ENCODE measurements at places on chromosomes 2 and 18.

DNA sequence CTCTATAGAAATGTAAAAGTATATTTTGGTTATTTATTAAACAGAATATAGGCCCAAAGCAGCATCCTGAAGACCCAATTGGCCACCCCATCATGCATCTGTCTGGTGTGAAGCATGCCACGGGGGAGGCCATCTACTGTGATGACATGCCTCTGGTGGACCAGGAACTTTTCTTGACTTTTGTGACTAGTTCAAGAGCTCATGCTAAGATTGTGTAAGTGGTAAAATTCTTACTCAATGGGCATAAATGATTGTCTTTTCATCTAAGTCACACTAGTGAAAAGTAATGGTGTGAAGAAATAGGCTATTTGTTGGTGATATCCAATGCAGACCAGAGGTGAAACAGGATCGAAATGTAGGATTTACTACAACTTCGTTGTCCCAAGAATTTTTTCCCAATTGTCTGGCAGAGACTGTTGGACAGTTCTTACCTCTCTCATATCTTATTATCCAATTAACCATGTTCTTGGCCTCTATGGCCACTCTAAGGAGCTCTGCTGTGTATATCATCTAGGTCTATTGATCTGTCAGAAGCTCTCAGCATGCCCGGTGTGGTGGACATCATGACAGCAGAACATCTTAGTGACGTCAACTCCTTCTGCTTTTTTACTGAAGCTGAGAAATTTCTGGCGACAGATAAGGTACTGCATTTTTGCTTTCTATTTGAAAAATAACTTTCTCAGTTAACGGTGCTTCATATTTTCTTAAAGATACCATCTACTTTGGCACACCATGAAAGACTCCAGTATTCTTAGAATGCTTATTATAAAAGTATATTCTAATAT is 35.0 kb downstream of the AOX1 start:
- no peak for DNase-seq

- no peak for DNase-seq
Measured at GRCh38 chr2:8132351-8132831, 549.5 kb upstream of the ID2 start.

DNA sequence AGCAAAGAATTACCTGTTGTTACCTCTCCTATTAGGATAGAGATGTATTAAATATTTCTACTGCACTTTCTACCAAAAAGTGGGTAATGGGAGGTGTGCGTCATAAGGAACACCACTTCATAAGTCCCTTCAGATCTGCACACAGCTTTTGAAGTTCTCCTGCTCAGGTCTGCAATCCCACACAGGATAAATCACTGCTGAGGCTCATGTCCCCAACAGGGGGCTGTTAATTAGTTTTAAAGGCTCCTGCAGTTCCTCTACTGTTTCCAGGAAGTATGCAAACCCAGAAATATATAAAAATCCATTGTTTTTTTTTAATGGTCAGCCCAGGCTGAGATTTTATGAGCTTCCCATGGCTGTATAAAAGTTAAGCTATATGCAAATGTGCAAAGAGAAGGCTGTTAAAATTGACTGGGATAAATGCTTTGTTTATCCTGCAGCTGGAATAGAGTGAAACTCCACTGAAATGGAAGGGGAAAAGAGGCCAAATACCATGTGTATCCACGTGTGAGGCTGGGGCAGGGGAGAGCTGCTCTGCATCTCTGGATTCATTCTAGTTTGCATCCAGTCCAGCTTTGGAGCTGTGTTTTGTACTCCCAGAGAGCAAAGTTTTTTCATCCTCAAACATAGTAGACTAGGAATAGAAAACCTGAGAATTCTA is 903.7 kb downstream of the TDRD15 start:
- DNase-seq: no peak

- DNase-seq: no peak
Measured at GRCh38 chr2:141805302-141805701, 325.5 kb downstream of the LRP1B start.

DNA sequence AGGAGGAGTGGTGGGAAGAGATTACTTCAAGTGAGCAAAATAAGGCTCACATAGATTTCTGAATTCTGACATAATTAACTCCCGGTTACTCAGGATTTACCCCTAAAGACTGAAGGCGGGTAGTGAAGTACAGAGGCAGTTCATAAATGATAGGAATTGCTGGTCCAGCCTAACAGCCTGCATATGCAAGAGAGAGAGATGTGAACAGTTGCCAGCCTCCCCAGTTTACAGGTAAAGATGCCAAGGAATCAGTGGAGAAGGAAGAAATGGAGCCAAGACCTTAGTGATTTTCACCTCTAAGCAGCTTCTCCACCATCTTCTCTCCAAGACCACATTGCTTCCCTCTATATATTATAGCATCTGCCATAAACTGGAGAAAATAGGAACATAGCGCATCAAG is 91.8 kb upstream of the THUMPD2 start:
- DNase-seq: no peak

GRCh38 chr2:30994227-30995056 is 143.8 kb downstream of the GALNT14 start:
- no peak for DNase-seq

GRCh38 chr2:165870346-165870745 is 76.3 kb upstream of the GALNT3 start:
- DNase-seq: no peak

- DNase-seq: no peak
Measured at GRCh38 chr2:202909394-202910192, 1.9 kb downstream of the WDR12 start.

DNA sequence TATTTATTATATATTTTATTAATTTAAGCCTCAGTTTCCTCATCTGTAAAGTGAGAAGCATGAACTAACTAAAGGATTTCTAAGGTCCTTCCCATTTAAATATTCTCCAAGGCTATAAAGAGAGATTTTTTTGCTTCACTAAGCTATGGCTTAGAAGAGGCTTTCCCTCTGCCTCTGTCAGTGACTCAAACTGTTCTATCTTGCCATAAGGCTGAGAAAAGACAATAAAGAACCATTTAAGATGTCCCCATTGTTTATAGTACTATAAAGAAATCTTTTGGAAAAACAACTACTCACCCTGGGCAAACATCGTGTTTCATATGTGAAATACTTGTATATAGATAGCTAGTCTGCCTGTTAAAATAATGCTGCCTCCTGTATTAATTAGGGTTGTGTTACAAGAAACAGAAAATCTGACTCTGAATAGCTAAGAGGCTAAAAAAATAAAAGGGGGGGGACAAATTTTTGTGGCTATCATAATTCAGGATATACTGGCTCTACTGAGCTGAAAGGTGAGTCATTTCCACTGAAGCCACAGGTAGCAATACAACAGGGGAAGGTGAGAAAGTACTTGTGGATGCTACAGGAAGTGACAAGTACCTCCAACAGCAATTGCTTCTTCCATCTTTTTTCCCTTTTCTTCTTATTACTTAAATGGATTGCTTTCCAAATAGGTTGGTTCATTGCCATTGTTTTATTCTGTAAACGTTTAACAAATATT is 25.4 kb downstream of the EPHA4 start:
- DNase-seq: no peak

GRCh38 chr2:203835420-203835819 is 32.2 kb upstream of the CTLA4 start:
- no peak for DNase-seq

- DNase-seq: no peak
Measured at GRCh38 chr2:82089518-82089917, 1785.0 kb upstream of the LRRTM1 start.

- DNase-seq: no peak
Measured at GRCh38 chr18:49865401-49865800, 52.1 kb upstream of the ACAA2 start.

GRCh38 chr2:18339326-18339725 is 221.1 kb downstream of the RDH14 start:
- DNase-seq: no peak

GRCh38 chr2:98909317-98910211 is 26.5 kb downstream of the CRACDL start:
- no peak for DNase-seq

GRCh38 chr2:64646007-64646880 is 7.5 kb downstream of the SERTAD2 start:
- peak; percentile 89 for DNase-seq

DNA sequence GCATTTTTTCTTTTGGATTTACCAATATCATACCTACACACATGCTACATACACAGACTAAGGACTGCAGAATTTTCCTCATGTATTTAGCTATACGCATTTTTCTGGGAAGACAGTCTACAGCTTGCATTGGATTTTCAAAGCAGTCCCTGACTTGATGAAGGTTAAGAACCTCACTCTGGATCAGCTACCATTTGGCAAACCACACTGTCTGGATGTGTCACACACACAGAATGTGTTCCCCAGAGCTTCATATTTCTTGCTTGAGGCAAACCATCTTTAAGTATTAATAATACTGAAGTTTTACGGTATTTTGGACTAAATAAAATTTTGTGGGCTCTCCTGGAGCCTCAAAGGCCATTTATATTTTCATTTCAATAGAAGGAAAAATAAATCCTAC is 102.3 kb downstream of the TCF4 start:
- no peak for DNase-seq

DNA sequence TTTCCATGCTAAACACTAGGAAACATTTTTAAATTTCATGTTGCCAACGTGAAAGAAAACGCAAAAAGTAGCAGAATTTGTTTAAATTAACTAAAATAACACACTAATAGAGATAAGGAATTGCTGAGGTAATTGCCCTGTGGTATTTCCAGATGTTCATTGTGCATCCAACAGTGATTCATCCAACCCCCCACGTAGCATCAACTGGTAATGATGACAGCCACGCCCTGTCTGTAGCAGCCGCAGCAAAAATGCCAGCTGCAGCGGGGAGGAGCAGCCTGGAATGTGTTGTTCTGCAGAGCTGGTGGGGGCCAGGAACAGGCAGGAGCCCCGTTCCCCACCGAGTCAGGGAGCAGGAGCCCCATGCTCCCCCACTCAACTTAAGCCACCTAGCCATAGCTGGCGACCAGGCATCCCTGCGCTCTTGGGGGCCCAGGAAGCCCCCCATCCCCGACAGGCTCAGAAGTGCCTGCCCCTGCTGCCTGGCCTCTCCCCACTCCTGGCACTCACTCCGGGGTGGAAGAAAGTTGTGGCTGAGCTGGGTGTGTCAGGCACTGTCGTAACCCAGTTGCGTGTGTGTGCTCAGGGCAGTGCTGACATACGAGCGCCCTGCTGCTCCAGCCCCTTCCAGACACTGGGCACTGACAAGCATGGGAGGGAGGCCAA is 695.1 kb upstream of the ACVR2A start:
- no peak for DNase-seq

DNA sequence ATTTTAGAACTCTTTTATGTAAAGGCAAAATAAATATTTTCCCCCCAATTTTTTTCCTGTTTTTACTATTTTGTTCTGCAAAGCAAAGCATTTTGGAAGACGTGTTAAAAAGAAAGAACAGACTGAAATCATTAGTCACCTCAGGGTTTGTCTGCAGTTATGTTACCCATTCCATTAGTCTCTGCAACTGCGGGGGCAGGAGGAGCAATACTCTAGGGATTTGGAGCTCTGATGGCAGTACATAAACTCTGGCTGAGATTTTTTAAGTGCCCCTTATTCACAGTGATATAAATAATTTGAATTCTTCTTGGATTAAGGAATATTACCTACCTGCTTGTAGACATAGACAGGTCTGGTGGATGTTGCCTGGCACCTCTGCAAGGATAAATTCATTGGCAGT is 88.0 kb upstream of the CELF4 start:
- no peak for DNase-seq

GRCh38 chr2:216425008-216425787 is 12.9 kb downstream of the SMARCAL1 start:
- no peak for DNase-seq

- no peak for DNase-seq
Measured at GRCh38 chr18:58143386-58143785, 99.4 kb downstream of the NEDD4L start.

DNA sequence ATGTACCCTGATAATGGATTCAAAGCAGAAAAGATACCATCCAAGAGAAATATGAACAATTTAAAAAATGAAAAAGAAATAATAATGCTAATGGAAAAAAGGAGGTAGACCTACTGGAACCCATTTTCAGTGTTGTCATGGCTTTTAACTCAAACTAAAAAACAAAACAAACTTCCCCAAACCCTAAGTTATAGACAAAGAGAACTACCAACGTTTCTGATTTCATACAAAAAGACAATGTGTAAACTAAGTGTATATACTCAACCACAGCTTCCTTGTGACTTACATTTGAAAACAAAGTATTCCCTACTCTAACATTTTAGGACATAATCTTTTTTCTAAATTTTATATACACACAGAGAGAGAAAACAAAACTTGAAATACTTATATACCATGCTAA is 45.9 kb downstream of the ACVR1 start:
- no peak for DNase-seq

DNA sequence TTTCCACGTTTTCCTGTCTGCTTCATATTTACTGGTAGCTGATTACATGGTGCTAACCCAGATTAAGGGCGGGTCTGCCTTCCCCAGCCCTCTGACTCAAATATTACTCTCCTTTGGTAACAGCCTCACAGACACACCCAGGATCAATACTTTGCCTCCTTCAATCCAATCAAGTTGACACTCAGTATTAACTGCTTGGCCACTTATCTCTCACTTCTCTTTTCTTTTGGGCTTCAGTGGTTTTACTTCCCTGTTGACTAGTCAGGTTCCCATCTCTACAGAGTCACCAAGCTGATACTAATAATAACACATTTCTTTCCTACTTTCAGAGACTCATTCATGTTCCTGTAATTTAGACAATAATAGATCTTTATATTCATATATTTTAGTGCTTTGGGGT is 302.2 kb upstream of the MAP2 start:
- DNase-seq: no peak

DNA sequence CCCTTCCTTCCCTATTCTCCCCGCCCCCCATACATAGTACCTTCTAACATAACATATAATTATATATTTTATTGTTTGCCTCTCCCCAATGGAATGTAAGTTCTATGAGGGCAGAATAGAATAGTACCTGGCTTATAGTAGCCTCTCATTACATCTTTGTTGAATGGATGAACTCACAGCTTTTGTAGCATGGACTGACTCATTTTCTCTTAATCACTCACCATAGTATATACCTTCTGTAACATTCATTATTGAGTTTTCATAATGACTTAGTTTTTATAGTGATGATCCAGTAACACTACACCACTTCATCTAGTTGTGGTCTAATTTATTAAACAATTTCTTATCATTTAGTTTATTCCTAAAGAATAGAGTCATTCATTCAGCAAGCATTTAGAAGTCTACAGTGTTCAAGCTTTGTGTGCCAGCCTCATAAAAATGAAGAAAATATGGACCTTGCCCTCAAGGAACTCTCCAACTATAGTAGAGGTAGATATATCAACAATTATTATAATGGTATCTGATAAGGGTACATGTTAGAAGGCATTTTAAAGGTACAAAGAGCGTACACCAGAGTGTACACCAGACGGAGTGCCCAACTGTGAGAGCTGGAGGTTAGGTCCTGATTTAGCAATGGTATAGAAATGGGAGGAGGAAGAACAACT is 31.1 kb downstream of the NCOA1 start:
- no peak for DNase-seq

- DNase-seq: no peak
Measured at GRCh38 chr2:64426183-64426952, 27.6 kb upstream of the LGALSL start.

DNA sequence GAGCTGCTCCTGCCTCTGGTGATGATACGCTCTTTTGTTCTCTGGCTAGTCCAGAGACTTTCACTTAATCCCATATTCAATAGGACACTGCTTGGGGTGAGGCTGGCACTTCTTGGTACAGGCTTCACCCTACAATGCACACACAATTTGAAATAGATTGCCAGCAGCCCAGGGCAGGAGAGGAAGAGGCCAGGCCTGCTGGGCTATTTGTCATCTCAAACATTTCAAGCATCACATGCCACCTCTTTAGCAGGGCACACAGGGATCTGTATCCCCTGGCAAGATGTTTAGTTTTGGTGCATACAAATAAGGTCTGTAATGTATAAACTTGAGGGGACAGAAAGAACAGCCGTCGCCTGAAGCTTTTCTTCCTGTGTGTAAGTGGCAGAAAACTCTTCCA is 120.4 kb downstream of the CHST9 start:
- DNase-seq: no peak

Measured in stimulated activated CD4-positive, alpha-beta T cell treated with anti-CD3 and anti-CD28 coated beads, Interleukin-4, amount 100 ng/mL, for 24 hours (primary cell).